ENCODE measurements at places on chromosomes 4 and X.

DNA sequence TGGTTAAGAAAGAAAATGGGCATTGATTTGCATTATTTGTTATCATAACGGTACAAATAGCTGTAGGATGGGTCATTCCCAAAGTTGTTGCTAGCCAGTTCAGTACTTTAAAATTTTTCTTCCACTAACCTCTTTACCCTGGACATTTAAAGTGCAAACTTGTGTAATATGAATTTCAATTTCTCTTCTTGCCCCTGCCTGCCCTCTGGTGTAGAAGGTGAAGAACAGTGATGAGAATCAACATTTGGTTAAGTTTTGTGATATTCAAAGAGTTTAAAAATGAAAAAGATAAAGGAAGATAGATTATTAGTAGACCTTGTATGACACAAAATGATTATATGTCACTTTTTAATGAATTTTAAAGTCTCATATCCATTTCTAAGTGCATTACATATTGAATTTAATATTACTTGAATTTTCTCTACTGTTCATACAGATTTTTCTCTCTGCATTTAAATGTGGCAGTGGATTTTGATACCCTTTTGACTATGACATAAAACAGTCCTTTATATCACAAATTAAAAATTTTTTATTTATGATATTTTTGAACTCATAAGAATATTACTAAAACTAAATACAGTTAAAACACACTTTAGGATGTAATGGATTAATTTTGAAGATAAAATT lies 337.7 kb downstream of the BMPR1B start:
- no peak for DNase-seq

GRCh38 chr4:168685136-168685809 lies 188.4 kb downstream of the PALLD start:
- no peak for DNase-seq

- DNase-seq, result no peak
These were observed 84.9 kb downstream of the DMD start for GRCh38 chrX:33126469-33126868.

- DNase-seq, result no peak
These were observed 201.8 kb downstream of the SLC39A8 start for GRCh38 chr4:102143433-102143832.

- no peak for DNase-seq
These were observed 45.5 kb upstream of the STK26 start for GRCh38 chrX:131977619-131978018.

- DNase-seq, result no peak
These were observed 118.5 kb upstream of the PSAPL1 start for GRCh38 chr4:7553280-7553679.

GRCh38 chr4:151215295-151215694 lies 61.7 kb upstream of the PRSS48 start:
- DNase-seq, result no peak

GRCh38 chr4:25246680-25247611 lies 13.1 kb downstream of the PI4K2B start:
- no peak for DNase-seq

- no peak for DNase-seq
These were observed 112.4 kb downstream of the PSAPL1 start for GRCh38 chr4:7322166-7322991.

DNA sequence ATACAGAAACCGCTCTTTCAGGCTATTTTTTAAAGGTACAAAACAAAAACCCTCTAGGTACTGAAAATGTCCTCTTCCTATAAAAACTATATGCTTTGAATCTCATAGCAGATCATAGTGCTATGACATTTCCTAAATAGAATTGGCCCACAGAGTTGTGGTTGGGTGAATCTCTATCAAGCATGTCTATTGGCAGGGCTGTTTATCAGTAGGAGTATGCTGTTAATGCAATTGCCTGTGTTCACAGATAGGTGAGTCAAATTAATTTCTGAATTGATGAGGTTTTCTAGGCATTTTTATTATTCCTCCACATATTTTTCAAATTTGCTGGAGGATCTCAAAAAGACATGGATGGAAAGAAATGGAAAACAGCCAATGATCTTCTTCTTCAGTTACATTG lies 73.9 kb downstream of the QRFPR start:
- DNase-seq, result no peak
